DMS79 treated with DMSO at 0.1 percent for 48 hours (cell line): ENCODE measurements at places on chromosomes 5 and 9.

- DNase-seq: no peak
Observed at GRCh38 chr9:99822806-99823591, 1.3 kb downstream of the NR4A3 start.

DNA sequence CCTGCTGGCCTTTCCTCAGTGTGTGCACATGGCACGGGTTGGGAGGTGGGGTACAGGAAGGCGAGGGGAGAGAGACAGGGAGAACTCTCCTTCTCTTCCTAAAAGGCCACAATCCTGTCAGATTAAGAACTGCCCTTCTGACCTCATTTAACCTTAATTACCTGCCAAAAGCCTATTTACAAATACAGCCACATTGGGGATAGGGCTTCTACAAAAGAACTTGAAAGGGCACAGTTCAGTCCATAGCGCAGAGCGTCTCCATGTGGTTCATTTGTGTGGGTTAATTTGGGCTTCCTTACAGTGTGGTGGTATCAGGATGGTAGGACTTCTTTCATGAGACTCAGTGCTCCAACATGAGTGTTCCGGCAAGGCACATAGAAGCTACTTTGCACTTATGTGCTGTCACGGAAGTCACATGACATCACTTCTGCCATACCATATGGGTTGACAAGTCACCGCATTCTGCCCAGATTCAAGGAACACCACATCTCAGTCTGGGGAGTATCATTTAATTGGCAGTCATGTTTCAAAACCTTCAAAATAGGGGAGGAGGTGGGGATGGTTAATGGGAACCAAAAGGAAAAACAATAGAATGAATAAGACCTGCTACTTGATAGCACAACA, 46.8 kb downstream of the NLN start:
- no peak for DNase-seq

- DNase-seq: no peak
Observed at GRCh38 chr5:150604010-150604409, 36.5 kb upstream of the SYNPO start.

- no peak for DNase-seq
Observed at GRCh38 chr9:100457517-100457916, 15.4 kb upstream of the TMEFF1 start.
